H7 (cell line): ENCODE measurements at places on chromosomes 16 and 17. TPM values are rescaled to one million over a fixed set of nuclear protein-coding genes. Genes with fewer than 3 reads are reported as not detected.

DNA sequence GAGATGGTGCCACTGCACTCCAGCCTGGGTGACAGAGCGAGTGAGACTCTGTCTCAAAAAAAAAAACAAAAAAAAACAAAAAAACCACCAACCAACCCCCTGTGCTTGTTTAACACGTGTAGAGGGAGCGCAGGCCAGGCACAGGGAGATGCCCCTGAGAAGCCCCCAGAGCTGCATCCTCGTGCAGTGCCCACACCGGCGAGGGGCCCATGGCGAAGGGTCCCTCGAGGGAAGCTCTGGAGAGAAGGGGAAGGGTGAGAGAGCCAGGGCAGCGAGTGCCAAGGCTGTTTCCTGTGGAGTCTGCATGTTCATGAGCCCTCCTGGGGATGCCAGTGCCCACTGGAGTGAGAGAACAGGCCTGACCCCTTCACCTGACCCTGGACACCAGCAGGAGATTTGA, 47.8 kb upstream of the GSE1 start:
- no peak for DNase-seq

GRCh38 chr17:82942166-82943130, 102.6 kb upstream of the ZNF750 start:
- DNase-seq: no peak

DNA sequence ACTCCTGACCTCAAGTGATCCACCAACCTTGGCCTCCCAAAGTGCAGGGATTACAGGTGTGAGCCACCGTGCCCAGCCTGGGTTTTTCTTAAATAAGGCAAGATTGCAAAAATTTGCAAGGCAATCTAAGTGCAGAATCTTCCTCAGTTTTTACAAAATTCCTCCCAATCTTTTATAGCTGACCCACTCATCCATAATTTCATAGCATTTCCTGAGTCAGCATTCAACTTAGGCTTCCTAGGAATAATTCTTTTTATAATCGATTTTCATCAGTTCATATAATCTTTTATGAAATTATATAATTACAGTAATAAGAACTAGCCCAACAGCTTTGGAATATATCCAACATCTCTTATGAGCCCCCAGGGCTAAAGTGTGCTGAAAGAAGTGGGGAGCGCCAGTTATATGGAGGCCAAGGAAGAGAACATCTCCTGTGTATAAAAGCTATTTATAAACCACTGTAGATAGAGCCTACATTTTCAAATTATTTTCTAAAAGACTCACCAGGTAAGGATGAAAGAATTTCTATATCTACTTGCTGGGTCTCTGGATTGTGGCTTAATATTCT, 14.8 kb downstream of the COIL start:
- no peak for DNase-seq

GRCh38 chr16:30526137-30526822, at the start of gene ZNF768:
TSS of gene ZNF768 (minus strand) at chr16:30526566. CDS start at chr16:30526413, 153 bp downstream.
- DNase-seq: peak; percentile 97

- DNase-seq: peak; percentile 34
These were observed 601 bp downstream of the PHKB start for GRCh38 chr16:47461598-47462266.

DNA sequence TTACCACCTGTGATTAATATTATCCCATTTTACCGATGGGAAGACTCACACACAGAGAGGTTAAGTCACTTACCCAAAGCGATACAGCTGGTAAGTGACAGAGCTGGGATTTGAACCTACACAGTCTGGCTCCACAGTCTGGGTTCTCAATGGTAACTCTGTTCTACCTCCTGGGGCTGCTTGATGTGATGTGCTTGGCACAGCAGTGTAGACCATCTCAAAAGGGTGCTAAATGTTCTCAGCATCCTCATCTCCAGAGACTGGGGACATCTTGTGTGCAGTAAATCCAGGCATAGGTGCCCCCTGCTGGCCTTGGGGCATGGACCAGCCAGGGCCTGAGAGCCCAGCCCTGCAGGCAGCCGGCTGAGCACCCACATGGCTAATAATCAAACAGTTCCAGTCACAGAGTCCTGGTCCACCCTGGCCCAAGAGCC, 15.4 kb upstream of the KATNB1 start:
- DNase-seq: peak; percentile 68

DNA sequence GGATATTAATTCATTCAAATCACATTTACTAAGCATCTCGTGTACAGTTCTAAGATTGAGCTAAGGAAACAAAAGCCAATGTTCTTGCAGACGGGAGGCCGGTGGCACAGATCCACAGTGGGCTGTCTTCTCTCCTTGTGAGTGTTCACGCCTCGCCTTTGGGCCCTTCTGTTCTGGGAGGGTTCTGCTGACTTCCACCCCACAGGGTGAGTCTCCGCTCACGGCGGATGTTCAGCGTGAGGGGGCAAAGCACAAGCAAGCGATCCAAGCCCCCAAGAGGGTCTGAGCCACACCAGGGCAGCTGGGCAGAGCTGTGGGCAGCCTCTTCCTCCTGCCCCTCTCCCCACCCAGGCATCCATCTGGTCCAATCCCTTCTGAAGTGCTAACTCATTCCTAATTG, 84.3 kb upstream of the DOC2B start:
- no peak for DNase-seq

GRCh38 chr16:74984529-74985296, at the start of gene WDR59:
TSS of gene WDR59 (minus strand) at chr16:74985123. CDS start at chr16:74985017, 106 bp downstream.
- DNase-seq: peak; percentile 98

DNA sequence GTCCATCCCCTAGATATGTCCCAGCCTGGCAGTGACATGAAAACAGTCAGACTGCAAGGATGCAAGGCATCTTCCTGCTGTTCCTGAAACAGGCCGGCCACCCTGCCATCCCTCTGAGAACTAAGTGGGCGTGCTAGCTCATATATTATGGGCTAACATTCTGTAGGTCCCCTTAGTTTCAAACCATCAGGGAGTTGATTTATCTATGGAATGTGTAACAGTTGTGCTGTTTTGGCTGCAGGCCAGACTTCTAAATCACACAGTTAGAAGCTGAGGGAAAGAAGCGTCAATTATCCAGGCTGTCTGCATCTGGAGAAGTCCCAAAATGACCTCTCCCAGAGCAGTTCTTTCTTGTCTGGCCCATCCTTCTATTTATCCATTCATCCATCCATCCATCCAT, 102.7 kb upstream of the DNAH9 start:
- no peak for DNase-seq

Gene ZNF263
- total RNA-seq: 32.4 and 47.5 TPM in 2 replicates

DNA sequence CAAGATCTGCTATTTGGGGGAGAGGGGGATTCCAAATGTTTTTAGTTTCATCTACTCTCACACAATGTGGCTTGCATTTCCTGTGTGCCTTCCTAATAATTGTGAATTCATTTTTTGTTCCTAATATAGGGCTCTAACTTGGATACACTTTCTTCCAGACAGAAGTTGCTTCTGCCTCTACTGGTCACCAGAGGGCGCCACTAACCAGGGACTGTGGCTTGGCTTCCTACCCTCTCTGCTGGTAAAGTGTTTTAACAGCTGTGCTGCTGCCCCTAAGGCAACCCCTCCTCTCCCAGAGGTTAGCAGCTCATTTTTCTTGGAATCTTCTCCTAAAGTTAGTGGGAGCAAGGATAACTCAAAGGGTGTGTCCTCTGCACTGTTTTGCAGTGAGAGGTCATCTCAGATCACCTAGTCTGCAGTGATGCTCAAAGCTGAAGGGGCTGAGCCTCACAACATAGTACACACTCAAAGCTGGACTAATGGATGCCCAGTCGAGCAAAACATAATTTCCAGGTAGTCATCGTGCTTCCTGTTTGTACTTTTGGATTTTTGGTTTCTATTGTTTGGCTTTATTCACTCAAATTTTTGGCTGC, 5.0 kb upstream of the PRSS54 start:
- peak; percentile 73 for DNase-seq

DNA sequence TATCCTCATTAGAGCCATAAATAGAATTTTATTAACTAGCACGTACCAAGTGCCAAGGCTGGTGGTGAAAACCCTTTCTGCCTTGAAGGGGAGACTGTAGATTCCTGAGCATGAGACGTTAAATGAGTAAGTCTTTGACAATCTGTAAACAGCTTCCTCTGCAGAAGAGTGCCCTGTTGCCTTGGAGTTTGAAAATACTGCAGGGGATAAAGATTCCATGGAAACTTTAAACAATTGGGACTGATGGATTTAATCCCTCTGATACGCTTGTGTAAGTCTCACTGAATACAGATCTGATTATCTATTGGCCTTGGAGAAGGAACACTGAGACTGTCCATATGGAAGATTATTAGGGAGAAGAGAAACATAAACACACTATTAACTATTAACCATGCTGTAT, 1053.4 kb upstream of the RBFOX1 start:
- no peak for DNase-seq

Gene RGS11
- 0.69 and 0.81 TPM in 2 replicates for total RNA-seq

DNA sequence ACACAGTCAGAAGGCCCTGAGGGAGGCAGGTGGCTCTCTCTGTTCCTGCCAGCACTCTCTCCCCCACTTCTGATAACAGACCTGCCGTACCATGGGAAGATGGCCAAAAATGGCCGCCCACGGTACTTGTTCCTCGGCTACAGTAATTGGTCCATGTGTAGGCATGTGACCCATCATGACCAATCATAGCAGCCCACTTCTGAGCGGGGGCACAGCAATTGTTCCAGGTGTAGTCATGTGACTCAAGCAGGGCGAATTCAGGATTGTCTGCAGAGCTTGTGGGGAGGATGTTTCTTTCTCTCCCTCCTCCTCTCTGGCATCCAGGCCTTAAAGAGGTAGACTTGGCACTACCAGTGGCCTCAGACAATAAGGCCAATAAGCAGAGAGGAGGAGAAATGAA, 250.4 kb downstream of the MRTFB start:
- no peak for DNase-seq

Gene TMEM100
- 0.31 and 1.3 TPM in 2 replicates for total RNA-seq

GRCh38 chr17:58381124-58382035, 29.4 kb upstream of the SUPT4H1 start:
- DNase-seq: no peak
